ENCODE measurements at places on chromosomes 11 and 22.

GRCh38 chr11:24683583-24683982, 186.7 kb downstream of the LUZP2 start:
- DNase-seq = no peak

DNA sequence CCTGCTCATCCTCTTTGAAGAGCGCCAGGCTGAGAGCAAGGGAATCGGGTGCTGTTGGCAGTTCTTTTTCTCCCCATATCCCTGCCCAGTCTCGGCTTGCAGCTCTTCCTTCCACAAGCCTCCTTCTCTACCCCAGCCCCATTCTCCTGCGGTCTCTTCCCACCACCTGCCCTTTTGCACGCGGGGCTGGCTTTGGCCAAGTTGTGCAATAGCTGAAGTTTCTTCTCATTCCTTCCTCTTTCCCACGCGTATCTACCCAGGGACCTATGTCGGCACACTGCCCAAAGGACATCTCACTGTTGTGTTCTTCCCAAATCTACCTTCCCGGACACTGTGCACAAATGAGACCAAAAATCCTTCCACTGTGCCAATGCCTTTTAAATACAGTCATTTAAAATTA, 22.3 kb upstream of the HTR3A start:
- no peak for DNase-seq

DNA sequence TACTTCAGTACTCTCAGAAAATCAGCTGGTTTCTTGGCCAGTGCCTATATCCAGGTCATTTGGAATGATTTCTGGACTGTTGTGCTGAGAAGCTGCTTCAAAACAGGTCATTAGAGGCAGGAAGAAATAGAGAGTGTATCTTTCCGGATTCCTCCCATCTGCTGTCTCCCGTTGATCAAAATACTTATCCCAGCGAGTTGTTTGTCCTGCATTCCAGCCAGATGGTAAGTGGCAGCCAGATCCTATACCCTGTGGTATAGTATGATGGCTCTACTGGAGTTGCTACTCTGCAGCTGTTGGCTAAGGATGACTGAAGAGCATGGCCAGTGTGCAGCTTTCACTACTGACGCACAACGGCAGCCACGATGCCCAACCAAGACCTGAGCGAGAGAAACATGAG, 560.9 kb upstream of the ANO5 start:
- DNase-seq = no peak

- no peak for DNase-seq
Measured at GRCh38 chr11:123219066-123219690, 24.1 kb upstream of the CLMP start.

- no peak for DNase-seq
Measured at GRCh38 chr11:131899950-131900580, 529.6 kb downstream of the NTM start.

GRCh38 chr11:65066315-65066714, 8.0 kb upstream of the NAALADL1 start:
- DNase-seq = no peak

- DNase-seq = no peak
Measured at GRCh38 chr11:26896719-26897118, 97.2 kb upstream of the FIBIN start.

DNA sequence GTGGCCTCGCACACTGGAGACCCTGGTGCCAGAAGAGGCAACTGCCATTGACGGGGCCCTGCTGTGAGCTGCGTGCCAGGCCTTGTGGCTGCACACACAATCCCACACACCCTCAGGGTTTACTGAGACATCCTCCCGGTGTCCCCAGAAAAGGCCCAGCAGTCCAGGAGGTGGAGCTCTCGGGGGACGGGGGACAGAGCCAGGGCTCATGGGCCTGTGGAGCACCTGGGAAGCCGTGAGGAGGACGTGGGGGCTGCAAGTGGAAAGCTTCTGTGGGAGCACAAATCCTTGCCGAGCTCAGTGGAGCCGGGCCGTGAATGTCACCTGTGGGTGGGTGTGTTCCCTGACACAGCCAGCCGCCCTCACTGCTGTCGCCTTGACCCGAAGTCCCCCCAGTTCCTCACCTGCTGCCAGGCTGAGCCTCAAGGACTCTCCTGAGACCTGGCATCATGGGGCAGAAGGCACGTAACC, 609.7 kb downstream of the TBC1D22A start:
- no peak for DNase-seq

DNA sequence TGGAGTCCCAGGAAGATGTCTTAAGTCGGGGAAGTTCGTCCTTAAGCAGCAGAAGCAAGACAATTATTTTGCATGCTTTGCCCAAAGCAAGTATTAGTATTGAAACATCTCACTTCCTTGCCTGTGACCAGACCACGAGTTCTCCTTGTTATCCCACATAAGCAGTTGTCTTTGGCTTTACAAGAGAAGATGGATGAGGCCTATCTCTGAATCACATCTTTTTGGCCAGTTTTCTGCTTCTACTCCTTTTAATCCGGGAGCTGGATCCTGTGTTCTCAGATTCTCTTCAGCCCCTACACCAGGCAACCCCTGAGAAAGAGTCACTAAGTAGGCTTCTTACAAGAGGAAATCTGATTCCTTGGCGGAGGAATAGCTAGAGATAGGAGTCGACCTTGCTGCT, 2.1 kb downstream of the SYT9 start:
- no peak for DNase-seq

GRCh38 chr11:124732230-124732629, 7.5 kb upstream of the NRGN start:
- no peak for DNase-seq

DNA sequence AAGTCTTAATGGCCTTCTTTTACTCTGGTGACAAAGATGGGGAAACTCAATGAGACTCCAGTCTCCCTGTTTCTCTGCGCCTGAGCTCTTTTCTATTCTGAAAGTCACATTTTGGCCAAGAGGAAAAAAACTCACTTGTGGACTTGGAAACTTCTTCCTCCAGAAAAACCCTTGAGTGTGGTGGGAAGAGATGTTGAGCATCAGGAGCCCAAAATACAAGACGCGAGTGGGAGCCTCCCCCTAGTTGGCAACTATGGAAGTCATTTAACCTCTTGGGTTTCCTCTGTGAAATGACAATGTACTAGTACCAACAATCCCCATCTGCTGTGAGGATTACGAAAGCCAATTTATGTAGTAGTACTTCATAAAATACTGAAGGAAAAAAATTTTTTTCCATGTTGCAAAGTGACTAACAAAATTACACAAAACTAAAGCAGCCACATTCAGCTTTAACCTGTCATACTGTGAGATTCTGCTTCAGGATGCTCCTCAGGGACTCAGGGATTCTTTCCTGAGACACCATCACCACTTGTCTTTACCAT, 524 bp upstream of the SLC25A17 start:
- no peak for DNase-seq

DNA sequence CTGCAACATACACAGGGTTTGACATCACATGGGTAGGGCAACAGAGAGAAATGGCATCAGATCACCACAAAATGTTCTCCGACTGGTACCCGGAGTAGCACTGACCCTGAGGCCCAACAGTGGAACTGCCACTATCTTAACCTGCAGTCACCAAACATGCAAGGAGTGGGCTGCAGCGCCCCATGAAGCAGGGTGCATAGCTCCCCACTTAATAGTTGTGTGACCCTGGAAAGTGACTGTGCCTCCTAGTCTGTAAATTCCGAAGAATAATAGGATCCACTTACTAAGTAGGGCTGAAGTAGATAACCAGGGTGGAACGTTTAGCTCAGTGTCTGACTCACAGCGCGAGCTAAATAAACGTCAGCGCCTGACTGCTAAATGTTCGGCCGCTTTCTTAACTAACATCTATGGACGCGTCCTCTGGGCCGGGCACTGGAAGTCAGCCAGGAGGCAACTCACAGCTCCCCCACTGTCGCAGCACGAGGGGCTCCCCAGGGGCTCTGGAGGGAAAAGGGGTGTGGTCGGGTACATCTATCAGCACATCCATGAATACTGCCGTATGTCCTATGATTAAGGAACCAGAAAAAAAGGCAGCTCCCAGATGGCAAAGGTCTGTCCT, 777 bp downstream of the LTO1 start:
- no peak for DNase-seq

DNA sequence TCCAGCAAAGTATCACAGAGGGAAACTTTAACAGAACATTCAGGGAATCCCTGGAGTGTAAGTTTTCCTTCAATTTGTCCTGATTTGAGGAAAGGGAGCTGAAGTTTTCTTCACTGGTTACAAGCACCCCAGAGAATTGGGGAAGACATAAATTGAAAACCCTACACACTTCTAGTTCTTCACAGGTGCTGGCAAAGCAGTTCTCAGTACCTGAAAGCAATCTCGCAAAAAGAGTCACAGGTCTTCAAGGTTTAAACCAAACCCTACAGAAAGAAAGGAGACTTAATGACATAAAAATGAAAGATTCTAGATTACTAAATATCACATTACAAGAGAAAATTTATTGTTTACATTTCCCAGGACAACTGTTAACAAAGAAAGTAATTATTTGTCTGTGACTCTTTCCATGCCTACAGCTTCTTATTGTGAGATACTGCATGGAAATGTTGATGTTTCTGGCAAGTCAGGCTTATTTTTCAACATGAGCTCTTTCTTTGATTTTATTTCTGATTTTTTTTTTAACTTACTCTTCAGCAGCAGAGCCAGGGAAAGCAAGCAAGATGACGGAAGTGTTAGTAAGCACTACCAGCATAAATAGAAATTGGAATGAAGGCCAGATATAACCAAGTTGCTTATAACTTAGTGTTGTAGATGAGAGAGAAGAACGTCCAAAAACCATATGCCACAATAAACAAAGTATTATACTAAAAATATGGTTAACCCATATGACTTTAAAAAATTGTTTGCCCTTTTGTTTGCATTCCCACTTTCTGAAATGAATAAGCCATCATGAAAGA, 44.1 kb downstream of the FANCF start:
- no peak for DNase-seq

Measured in left kidney (tissue), 8 donors.